Urinary bladder (tissue), 4 donors: ENCODE measurements at places on chromosomes 6 and 20. TPM values are rescaled to one million over a fixed set of nuclear protein-coding genes. Genes with fewer than 3 reads are reported as not detected.

GRCh38 chr6:4021854-4022695, 56.9 kb downstream of the FAM217A start:
- DNase-seq, result no peak

The SNAI1 gene
- 20.9 TPM for polyA plus RNA-seq

DNA sequence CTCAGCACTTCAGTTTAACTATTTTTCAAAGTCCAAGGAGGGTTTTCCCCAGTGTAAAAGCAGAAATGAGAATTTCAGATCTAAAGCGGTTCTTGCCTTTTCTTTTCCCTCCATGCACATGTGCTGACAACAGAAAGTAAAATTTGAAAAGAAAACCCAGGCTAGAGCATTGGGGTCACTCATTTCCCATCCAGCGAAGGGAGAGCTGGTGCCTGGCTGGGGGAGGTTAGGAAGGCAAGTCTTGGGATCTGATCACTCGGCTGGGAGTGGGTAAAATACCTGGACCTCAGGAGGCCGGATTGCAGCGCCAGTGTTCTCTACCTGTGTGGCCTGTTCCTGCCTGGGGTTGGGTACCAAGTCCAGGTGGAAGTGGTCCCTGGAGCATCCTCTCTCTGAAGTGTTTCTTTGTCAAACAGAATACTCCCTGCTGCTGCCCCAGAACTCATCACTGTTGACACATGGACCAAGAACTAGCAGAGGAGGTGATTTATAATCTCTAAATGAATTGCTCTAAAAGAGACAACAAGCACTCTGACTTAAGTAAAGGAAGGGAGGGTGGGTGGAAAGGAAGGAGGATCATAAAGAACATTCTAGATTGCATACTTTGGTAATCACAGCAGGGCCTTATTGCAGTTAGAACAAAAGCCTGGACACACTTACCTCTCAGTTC, 136.0 kb downstream of the MTHFD1L start:
- DNase-seq, result no peak

GRCh38 chr6:136244061-136244616, 6.0 kb downstream of the MTFR2 start:
- no peak for DNase-seq

The LINC00237 gene
- polyA plus RNA-seq, result not detected

DNA sequence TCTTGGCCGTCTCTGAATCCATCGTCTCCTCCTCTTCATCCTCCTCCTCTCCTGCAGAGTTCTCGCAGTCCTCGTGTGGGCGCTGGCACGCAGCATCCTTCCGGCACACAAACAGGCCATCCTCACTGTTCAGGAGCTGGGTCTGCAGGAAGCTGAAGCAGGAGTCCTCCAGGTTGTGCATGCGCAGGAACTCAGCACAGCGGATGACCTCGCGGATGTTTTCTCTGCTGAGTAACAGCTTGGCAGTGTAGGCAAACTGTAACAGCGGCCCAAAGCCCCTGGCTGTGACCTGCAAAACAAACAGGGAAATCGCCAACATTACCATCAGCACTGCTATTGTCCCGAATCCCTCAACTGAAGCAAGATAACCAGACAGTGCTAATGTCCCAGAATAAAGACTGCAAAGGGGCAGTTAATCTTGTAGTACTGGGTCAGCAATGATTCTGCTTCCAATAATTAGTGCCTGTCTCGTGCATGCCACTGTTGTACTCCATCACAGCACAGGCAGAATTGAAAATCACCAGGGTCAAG, 57.4 kb downstream of the GJA10 start:
- no peak for DNase-seq

DNA sequence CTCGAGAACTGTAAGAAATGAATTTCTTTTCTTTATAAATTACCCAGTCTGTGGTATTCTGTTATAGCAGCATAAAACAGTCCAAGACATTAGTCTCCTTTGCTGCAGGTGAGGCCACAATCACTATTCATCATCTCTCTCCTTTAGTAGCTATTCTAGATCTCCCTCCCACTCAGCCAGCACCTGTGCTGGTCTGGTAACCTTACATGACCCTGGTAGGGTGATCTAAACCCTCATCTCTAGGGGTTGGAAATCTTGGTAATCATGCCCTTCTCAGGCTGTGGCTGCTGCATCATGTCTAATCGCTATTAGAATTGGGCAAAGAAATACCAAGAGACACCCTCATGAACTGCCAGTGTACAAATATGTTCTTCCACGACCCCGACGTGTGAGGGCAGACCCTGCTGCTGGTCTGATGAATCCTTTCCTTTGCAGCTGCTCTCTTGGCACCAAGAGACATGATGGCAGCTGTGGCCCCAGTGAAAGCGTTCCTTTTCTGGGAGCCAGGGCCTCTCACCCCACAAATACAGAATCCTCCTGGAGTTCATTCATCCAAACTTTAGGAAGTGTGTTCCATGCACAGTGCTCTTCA, 23.0 kb upstream of the IGF2R start:
- DNase-seq, result no peak

DNA sequence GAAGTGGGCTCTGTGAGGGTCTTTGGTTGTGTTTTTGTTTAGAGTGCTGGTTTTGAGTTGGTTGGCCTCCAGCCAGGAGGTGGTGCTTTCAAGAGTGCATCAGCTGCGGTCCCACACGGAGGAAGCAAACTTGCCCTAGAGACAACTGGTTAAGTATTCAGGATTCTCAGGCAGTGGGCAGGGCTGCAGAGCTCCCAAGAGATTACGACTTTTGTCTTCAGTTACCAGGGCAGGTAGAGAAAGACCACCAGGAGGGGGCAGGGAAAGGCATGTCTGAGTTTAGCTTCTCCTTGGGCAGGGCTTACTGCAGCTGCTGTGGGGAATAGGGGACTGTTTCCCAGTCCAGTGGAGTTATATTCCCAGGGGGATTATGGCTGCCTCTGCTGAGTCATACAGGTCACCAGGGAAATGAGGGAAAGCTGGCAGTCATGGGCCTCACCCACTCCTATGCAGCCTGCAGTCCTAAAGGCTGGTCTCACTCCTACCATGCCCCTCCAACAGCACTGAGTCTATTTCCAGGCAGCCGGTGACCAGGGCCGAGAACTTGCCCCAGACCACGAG, 64.3 kb downstream of the TTI1 start:
- no peak for DNase-seq

DNA sequence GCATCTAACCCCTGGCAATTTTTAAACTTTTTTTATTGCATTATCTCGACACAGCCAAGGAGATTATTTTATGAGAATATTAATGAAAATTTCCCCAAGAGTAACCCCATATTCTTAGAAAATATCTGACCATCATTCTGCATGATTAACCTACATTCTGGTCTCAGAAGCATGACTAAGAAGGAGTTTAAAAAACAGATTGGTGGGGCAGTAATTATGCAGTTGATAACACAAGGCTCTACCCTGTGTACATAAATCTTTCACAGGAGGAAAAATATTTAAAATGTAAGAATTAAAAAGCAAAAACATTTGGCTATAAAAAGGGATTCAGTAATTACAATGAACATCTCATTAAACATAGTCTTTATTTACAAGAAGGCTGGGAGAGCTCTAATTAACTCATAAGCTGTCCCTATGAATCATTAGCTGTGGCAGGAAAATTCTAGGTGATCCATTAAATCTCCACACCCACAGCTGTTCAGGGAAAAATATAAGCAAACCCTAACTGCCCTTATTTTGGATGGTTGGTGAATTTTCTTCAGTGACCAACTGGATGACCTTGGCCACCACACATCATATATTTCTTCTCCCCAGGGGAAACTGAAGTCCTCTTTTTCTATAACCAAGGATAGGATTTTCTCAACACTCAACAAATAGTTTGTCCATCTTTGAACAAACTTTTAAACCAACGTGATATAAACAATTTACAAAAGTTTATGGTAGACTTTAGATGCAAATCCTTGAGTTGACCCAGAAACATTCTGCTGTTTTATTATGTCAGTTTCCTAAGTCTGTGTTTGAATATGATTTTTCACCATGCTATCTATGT, 59.5 kb downstream of the PDE7B start:
- no peak for DNase-seq

DNA sequence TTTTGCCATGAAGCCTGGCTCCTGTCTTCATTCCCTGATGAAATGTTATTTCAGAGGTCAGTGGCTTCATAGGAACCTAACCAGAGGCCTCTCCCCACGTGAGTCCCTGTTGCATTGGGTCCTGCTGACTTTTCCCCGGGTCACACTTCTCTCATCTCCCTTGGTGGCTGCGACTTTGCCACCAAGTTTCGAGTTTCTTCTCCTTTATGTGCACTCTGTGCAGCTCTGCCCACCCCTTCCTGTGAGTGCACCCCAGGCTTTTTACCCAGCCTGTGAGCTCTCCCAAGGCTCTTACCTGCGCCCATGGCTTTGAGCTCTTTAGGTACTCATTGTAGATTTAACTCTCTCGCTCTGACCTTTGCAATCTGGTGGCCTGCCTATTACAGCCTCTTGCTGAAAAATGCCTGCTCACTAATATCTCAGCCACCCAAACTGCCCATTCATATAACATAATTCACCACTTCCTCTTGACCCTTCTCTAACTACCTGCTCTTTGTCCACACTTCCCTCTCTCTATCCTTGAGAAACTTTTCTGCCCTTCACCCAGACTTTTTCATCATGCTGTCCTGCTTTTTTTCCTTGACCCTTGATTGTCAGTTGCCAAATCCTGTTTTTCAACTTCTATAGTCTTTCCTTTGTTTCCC, 105.9 kb downstream of the SASH1 start:
- no peak for DNase-seq

- DNase-seq, result no peak
Measured at GRCh38 chr20:6576726-6577125, 190.8 kb upstream of the BMP2 start.

DNA sequence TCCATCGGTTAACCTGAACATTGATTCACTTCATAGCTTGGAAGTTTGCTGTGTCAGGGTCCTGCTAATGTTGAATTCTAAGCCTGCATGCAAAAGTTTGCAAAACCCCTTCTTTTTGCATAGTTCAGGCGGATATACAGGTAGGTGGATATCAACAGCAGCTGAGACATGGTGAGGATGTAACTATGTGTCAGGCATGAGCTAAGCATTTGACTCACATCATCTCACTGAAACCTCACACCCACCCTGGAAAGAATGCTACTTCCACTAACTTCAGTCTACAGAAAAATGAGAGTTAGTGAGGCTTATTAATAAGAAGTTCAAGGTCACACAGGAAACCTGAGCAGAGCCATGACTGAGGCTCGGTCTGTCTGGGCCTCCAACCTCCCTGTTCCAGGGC, 276.9 kb downstream of the BMP7 start:
- no peak for DNase-seq

DNA sequence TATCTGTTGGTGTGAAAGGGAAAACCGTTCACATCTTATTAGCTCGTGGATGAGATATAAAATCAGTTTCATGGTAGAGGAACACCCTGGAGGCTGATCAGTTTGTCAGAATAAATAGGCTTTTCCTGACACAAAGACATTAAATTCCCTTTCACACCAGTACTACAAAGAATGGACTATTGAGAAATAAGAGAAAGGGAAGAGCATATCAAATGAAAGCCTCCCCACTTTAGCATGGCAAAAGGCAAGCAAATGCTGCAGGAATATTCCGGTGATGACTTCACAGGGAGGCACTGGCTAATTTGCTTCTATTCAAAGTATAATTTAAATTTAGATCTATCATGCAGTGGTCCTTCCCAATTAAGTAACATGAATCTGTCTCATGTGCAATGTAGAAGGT, 115.9 kb upstream of the AGPAT4 start:
- DNase-seq, result no peak

GRCh38 chr6:128508588-128509296, 11.7 kb downstream of the PTPRK start:
- no peak for DNase-seq

- DNase-seq, result no peak
Measured at GRCh38 chr20:54205450-54205849, 2.4 kb upstream of the PFDN4 start.

DNA sequence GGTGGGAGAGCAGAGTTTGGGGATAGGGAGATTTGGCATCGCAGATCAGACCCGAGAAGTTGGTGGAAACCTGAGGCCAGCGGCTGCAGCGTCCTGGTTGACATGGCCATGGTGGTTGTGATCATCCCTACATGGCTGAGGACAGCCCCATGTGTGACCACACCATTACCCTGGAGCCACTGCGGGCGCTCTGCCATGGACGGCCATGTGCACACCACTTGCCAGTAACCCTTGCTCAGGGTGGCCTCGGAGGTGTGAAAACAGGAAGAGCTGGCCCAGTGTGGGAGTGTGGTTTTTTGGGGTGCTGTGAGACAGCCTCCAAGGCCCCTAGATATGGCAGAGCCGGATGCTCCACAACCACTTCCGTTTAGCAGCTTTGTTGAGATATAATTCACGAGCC, 64.4 kb downstream of the TMEM242 start:
- DNase-seq, result no peak

- no peak for DNase-seq
Measured at GRCh38 chr20:23974966-23975365, 13.6 kb downstream of the GGTLC1 start.

GRCh38 chr6:56050530-56051201, 175.3 kb upstream of the BMP5 start:
- no peak for DNase-seq

DNA sequence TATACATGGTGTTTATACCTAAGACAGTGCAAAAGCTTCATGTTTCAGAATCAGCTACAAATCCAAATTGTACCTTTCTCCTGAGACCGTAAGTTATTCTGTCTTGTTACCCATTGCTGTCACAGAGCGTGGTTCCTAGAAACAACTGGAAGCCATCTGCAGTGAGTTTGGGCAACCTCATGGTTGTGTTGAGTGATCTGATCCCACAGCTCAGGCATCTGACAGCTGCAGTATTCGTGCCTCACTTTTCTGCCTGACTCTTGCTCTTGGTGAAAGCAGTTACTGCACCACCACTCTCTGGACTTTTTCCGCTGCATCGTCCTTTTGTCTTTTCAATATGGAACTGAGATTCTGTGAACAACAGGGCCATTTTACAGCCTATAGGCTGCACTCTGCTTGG, 752.6 kb downstream of the MAFB start:
- no peak for DNase-seq

The SLC12A5 gene
- polyA plus RNA-seq, result 1.5 TPM

The BMP6 gene
- 3.8 TPM for polyA plus RNA-seq

The ADGRG6 gene
- 6.6 TPM for polyA plus RNA-seq

DNA sequence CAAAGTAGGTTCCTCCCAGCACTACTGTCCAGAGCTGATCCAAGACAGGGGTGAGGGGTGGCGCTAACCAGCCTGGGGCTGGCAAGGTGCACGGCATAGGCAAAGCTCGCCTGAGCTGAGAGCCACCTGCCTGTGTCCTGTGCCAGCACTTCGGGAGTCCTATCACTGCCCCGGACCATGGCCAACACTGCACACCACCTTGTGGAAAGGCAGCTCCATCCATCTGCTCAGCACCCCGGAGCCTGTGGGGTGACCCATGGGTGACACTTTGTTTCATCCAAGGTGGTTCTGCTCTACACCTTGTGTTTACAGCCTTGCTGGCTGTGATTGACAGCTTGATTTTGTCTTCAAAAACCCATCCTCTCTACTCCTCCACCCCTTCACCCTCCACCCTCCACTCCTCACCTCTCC, 32.9 kb upstream of the GATA5 start:
- no peak for DNase-seq

The TSBP1 gene
- not detected for polyA plus RNA-seq

The GPSM3 gene
- 12.8 TPM for polyA plus RNA-seq

DNA sequence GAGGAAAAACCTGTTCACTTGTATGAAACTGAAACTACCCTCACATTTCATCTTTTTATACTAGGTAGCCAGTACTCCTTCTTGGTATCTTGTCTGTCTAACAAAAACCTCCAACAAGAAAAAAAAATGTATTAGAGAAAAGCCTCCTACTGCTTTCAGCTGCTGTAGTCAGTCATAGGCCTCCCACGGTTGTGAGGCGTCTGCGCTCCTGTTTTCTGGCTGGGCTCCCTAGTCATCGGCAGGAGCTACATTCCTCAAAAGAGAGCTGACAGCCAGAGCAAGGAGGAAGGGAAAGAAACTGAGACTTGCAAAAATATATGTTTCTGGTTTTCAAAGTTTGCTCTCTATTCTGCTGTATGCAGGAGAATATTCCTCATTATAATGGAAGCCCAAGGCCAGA, 517.0 kb downstream of the LMBRD1 start:
- no peak for DNase-seq
